ENCODE measurements at places on chromosomes 7 and 10. TPM values are rescaled to one million over a fixed set of nuclear protein-coding genes. Genes with fewer than 3 reads are reported as not detected.
A peak's percentile ranks its signal among the peaks of the same experiment; 100 is the strongest.

DNA sequence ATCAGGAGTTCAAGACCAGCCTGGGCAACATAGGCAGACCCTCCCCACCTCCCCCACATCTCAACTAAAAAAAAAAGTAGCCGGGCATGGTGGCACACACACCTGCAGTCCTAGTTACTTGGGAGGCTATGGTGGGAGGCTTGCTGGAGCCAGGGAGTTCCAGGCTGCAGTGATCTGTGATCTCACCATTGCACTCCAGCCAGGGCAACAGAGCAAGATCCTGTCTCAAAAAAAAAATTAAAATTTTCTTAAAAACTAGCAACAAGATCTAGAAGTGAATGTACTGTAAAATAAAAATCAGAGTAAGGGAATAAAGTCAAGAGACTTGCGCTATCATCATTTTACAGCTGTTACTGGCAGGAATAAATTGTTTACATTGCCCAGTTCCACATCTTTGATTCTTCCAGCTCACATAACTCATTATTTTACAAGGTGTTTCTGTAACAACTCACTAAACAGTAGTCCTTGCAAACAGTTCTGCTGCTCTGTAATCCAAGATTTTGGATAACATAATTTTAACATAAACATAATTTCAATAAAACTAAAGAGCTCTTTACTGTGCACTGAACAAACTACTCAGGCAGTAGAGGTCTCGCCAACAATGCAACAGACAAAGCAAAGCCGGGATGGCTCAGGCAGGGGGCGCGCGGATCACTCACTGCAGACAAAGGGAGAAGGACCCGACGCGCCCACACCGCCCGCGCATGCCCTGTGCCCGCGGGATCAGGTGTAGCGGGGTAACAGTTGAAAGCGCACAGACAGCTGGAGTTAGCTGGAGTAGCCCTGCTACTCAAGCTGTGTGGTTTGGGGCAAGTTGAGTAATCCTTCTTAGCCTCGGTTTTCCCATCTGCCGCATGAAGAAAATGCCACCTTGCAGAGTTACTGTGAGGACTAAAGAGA, 73.3 kb upstream of the NFE2L3 start:
- peak; percentile 69 for DNase-seq
- H3K36me3 ChIP-seq, result no peaks in the 10 kb centered on the region
- peaks cover 50% of the 10 kb centered on the region for H3K27me3 ChIP-seq
- H3K4me1 ChIP-seq, result peaks cover 20% of the 10 kb centered on the region

GRCh38 chr7:105178928-105179541, 165.0 kb downstream of the KMT2E start:
- H3K36me3 ChIP-seq, result no peaks in the 10 kb centered on the region
- no peaks in the 10 kb centered on the region for H3K4me1 ChIP-seq
- DNase-seq, result no peak
- no peak overlapping the region for H3K27ac ChIP-seq
- H3K27me3 ChIP-seq, result no peaks in the 10 kb centered on the region

GRCh38 chr10:129459762-129460539, 7.1 kb upstream of the MGMT start:
- no peak overlapping the region for H3K27ac ChIP-seq
- no peak for DNase-seq

- DNase-seq, result no peak
- H3K27ac ChIP-seq, result no peak overlapping the region
- H3K4me1 ChIP-seq, result no peaks in the 10 kb centered on the region
- H3K27me3 ChIP-seq, result peaks cover 97% of the 10 kb centered on the region
- no peak overlapping the region for H3K4me3 ChIP-seq
Measured at GRCh38 chr10:6617309-6618076, 37.4 kb upstream of the PRKCQ start.

- H3K4me3 ChIP-seq, result peak overlapping the region; percentile 99
- no peaks in the 10 kb centered on the region for H3K27me3 ChIP-seq
- peak; percentile 57 for DNase-seq
- H3K27ac ChIP-seq, result peak overlapping the region; percentile 72
- H3K4me1 ChIP-seq, result peaks cover 29% of the 10 kb centered on the region
Measured at GRCh38 chr7:29146888-29147609, 712 bp upstream of the CPVL start.

GRCh38 chr10:96692427-96692826, 27.9 kb downstream of the PIK3AP1 start:
- no peaks in the 10 kb centered on the region for H3K27me3 ChIP-seq
- H3K27ac ChIP-seq, result no peak overlapping the region
- H3K4me1 ChIP-seq, result peaks cover 19% of the 10 kb centered on the region
- no peak for DNase-seq
- H3K4me3 ChIP-seq, result no peak overlapping the region

DNA sequence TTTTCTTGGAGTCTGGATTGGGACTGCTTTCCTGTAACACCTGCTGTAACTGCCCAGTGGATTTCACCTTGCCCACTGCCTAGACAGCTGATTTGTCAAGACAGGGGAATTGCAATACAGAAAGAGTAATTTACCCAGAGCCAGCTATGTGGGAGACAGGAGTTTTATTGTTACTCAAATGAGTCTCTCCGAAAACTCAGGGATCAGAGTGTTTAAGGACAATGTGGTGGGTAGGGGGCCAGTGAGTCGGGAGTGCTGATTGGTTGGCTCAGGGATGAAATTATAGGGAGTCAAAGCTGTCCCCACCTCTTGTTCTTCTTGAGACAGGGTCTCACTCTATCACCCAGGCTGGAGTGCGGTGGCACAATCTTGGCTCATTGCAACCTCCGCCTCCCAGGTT, 25.2 kb upstream of the BNIP3 start:
- DNase-seq, result no peak
- H3K4me3 ChIP-seq, result no peak overlapping the region
- no peaks in the 10 kb centered on the region for H3K36me3 ChIP-seq
- H3K4me1 ChIP-seq, result no peaks in the 10 kb centered on the region

DNA sequence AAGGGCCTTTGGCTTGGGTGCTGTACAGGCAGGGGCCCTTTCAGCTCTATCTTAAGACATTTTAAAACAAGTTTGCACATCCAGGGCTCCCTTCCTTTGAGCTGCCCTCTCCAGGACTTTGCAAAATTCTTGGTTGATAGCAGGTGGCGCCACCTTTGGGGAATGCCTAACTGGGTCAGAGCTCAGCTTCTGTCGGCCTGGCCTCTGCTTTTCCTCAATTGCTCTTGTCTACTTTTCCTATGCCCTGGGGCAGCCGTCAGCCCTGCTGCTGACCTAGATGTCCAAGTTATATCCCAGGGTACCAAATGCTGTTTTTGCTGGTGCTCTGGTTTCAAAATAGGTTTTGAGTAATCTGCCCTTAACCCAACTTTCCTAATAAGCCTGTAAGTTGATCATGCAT, 65.8 kb downstream of the APBB1IP start:
- H3K27ac ChIP-seq, result no peak overlapping the region
- H3K27me3 ChIP-seq, result no peaks in the 10 kb centered on the region

DNA sequence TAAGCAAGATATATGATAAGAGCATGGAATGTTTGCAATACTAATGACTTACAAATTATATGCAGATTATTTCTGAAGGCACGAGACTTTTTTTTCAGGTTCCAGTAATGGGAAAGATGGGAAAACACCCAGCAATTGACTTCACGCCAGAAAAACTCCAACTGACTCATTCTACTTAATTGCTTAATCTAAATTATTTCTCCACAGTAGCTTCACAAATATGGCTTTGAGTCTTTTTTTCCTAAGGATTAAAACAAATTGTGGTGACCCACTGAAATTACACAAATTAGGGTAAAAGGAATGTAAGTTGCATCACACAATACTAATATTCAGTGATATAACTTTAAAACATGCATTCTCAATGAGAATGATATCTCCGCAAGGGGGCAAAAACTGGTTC, 138.7 kb downstream of the GNAI1 start:
- H3K27ac ChIP-seq, result peak overlapping the region; percentile 27
- H3K4me1 ChIP-seq, result peaks cover 45% of the 10 kb centered on the region
- peaks cover 13% of the 10 kb centered on the region for H3K36me3 ChIP-seq
- H3K4me3 ChIP-seq, result no peak overlapping the region

DNA sequence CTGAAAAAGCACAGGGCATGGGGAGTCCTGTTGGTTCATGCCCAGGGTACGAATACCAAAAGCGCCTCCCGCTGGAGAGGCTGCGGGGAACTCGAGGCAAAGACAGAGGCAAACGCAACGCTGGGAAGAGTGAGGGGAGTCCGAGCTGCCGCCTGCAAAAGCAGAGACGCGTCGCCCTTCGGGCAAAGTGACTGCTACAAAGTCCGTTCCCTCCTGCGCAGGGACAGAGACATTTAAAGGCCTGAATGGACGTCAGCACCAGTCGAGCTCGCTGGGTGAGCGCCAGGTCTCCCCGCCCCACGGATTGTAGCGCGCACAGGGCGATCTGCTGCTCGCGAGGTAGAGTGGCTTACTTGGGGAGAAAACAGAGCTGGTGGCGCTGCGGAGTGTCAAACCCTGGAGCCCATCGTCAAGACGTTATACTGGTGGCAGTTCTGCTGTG, 732.8 kb downstream of the ZWINT start:
- no peaks in the 10 kb centered on the region for H3K27me3 ChIP-seq
- no peak for DNase-seq
- H3K27ac ChIP-seq, result no peak overlapping the region
- no peak overlapping the region for H3K4me3 ChIP-seq
- no peaks in the 10 kb centered on the region for H3K4me1 ChIP-seq

- peaks cover 13% of the 10 kb centered on the region for H3K4me1 ChIP-seq
- no peak for DNase-seq
- peaks cover 4% of the 10 kb centered on the region for H3K36me3 ChIP-seq
- no peak overlapping the region for H3K27ac ChIP-seq
- no peak overlapping the region for H3K4me3 ChIP-seq
Measured at GRCh38 chr10:112904000-112904399, 46.0 kb upstream of the TCF7L2 start.

ADGRA1 gene
- not detected for total RNA-seq

AMPH gene
- total RNA-seq, result not detected

AKR1C2 gene
- total RNA-seq, result 10.6 TPM

SHTN1 gene
- total RNA-seq, result 32.3 TPM

GLI3 gene
- not detected for total RNA-seq

TRIM24 gene
- 28.5 TPM for total RNA-seq

TRIL gene
- 0.47 TPM for total RNA-seq

TCERG1L gene
- not detected for total RNA-seq

PRKG1 gene
- total RNA-seq, result 0.21 TPM

FOXP2 gene
- 1.6 TPM for total RNA-seq
